ENCODE measurements at places on chromosomes 4 and X.

DNA sequence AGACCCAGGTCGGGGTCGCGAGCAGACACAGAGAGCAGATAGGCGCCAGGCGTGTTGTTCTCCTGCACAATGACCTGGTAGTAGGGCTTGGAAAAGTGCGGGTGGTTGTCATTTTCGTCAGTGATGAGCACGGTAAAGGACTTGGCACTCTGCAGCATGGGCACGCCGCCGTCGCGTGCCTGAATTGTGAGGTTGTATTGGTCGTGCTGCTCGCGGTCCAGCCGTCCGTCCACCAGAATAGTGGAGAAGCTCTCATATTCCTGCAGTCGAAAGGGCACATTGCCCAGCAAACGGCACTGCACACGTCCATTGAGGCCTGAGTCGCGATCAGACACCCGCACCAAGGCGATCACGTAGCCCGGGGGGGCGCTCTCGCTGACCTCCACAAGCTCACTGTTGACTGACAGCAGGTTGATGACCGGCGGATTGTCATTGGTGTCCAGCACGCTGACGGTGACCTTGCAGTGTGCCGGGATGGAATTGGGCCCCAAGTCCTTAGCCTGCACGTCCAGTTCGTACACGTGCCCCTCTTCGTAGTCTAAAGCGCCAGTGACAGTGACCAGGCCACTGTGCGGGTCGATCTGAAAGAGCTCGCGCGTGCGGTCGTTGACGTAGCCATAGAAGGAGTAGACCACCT is 2.8 kb downstream of the PCDH19 start:
- DNase-seq: no peak

DNA sequence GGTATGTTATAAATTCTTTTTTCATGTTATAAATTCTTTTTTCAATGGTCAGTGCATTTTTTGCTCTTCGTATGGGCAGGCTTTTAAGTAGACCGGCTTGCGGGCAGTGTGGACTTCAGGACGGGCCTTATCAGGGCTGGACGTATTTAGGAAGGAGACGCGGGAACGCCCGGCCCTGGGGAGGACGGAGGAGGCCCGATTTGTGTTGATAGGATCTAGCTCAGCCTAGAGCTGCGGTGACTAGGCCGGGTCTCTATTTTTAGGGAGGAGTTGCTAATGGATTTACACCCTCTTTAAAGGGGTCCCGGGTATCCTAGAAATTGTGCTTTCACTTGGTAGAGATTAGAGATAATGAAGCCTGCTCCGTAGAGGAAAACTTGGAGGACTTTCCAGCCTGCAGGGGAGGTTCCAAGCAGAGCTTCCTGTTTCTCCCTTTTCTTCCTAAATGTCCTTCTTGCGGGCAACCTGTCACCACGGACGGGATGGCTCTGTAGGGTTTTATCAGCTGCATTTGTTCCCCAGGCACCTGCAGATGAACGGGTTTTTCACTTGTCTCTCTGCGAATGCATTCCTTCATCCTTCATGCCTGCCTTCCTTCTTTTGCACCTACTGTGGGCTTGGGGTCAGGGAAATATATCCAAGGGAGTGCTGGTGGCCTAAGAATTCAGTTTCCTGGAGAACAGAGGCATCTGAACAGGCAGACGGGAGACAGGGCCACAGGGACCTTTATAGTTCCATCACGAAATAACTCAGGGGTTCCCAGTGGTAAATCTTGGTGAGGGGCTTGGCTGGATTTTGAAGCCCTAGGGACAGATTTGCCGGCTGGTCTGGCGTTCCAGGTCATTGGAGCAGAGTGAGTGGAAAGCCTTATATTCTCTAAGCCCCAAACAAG is 1.4 kb downstream of the CD99 start:
- no peak for DNase-seq

- peak; percentile 46 for DNase-seq
Observed at GRCh38 chrX:38859602-38860001, 58.3 kb downstream of the MID1IP1 start.

DNA sequence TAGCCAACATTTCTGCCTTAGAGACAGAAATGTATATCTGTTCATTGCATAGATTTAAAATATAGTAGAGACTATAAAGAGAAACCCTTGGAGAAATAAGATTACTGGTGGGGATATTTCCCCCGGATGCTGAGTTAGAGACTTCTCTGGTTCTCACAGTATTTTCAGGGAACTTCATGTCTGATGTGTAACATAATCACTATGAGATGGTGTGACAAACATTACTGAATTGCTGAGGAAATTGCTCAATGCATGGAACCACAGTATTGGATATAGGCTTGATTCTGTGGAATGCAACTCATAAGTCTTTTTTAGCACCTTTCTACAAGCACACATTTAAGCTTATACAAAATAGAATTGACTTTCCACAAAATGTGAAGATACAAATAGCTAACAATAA is 152.7 kb downstream of the SOWAHB start:
- DNase-seq: no peak

DNA sequence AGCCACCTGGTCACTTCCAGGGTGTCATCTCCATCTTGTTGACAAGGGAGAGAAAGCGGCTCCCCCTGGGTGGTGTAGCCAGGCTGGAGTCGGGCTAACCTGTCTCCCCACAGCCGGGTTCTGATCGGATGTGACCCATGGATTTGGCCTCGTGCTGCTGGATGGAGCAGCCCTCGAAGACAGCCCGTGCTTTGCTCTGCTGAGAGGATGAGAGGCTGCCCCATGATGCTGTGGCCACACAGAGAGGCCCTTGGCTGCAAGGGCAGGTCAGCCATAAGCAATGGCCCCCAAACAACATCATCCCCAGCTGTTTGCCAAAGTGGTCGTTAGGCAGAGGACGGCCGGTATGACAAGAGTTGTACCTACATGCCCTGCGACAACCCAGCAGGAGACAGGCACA is 106.6 kb downstream of the HMX1 start:
- no peak for DNase-seq

DNA sequence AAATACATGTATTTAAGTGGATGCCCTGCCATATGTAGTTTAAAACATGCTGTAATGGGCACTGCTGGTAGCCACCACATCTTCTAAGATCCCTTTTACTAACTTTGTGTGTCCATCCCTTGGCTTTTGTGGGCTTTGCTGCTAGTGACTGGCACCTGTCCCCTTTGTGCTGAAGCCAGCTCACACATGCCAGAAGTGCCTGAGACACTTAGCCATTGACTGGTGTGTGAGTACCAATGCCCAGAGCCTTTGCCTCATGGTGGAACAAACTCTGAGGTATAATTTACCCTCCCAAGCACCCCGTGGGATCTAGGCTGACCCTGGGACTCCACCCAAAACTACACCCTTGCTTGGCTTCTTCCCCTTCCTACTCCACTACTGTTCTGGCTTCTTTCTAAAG is 33.0 kb downstream of the ARHGAP6 start:
- DNase-seq: no peak

GRCh38 chrX:22220941-22221340 is 51.8 kb upstream of the CBLL2 start:
- DNase-seq: peak; percentile 8

DNA sequence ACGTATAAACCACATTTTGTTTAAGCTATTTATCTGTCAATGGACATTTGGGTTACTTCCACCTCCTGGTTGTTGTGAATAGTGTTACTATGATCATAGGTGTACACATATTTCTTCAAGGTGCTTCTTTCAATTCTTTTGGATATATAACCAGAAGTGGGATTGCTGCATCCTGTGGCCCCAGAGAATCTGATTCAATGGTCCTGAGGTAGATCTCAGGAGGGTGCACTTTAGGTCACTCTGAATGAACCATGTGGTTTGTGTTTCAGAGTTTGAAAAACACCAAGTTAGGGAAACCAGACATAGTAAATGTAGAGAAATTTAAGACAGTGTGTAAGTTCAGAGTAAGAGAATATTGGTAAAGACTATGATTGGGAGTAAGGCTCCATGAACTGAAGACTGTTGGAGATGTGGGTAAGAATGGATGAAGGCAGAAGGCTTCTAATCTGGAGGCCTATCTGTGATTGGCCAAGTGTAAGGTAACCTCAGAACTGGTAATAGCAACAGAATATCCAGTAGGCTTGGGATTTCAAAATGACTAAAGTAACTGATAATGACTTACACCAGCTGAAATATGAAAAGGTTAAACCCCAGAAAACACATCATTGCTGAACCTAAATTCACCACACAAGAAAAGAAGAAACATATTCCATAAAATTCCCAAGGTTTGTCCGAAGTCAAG is 236.9 kb downstream of the CAMK2D start:
- no peak for DNase-seq

Measured in DMS53 (cell line).